Fibroblast of skin of right quadriceps (primary cell): ENCODE measurements at places on chromosomes 3 and 15.

GRCh38 chr3:64120876-64121275 lies 97.6 kb upstream of the PSMD6 start:
- no peak for DNase-seq

DNA sequence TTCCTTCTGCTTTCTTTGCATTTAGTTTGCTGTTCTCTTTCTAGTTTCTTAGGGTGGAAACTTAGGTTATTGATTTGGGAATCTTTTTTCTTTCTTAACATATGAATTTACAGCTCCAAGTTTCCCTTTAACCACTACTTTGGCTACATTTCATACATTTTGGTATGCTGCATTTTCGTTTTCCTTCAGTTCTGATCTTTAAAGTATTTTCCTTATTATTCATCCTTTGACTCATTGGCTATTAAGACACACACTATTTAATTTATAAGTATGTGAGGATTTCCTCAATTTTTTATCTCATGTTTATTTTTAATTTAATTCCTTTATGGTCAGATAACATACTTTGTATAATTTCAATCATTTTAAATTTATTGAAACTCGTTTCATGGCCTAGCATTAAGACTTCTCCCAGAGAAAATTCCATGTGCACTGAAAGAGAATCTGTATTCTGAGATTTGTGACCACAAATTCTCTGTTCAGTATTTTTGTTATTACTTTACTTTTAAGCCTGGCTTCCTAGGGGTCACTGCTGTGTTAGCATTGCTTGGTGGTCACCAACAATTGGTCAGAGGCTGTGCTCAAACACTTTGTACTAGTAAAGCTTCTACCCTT lies 87.7 kb downstream of the CFAP20DC start:
- DNase-seq, result peak; percentile 57

- peak; percentile 49 for DNase-seq
Measured at GRCh38 chr3:187669675-187670504, at the start of gene SST. Gene SST, minus strand, starts transcription at chr3:187670394. Its CDS starts 103 bp downstream, at chr3:187670291.

GRCh38 chr15:89670971-89671560 lies 8.1 kb downstream of the PLIN1 start:
- no peak for DNase-seq

DNA sequence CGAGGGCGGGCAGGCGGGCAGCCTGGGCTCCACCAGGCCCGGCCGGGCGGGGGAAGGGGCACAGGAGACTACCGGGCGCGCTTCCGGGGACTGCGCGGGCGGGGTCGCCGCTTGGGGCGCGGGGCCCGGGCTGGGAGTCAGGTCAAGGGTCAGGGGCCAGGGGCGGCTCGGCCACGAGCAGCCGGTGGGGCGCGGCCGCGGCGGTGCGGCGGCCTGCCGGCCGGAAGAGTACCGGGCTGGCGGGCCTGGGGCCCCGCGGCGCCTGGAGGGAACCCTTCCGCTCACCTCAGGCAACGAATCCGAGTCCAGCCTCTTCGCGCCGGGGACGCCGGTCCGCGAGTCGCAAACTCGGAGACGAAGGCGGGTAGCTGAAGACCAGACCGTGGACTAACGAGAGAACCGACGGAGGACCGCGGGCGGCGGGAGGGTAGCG lies 225 bp downstream of the RHOA start:
- DNase-seq, result no peak

DNA sequence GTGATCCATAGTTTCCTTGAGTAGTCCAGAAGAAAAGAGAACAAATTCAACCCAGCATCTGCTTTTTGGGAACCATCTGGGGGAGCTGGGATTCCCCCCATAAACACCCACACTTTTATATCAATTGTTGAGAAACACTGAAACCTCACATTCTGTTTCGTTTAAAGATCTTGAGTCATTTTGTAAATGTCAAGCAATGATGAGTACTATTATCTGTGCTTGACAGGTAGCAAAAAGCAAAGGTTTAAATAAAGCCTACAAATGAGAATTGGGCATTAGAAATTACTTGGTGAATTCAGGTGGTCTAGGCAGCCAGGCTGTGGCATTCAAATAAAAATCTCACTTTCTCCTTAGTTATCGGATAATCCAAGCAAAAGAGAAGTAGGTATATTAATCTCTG lies 75.7 kb downstream of the TMEM266 start:
- no peak for DNase-seq

- DNase-seq, result peak; percentile 80
Measured at GRCh38 chr15:42273900-42274701, 868 bp upstream of the TMEM87A start.

- no peak for DNase-seq
Measured at GRCh38 chr3:117150628-117151027, 441.0 kb downstream of the TUSC7 start.

DNA sequence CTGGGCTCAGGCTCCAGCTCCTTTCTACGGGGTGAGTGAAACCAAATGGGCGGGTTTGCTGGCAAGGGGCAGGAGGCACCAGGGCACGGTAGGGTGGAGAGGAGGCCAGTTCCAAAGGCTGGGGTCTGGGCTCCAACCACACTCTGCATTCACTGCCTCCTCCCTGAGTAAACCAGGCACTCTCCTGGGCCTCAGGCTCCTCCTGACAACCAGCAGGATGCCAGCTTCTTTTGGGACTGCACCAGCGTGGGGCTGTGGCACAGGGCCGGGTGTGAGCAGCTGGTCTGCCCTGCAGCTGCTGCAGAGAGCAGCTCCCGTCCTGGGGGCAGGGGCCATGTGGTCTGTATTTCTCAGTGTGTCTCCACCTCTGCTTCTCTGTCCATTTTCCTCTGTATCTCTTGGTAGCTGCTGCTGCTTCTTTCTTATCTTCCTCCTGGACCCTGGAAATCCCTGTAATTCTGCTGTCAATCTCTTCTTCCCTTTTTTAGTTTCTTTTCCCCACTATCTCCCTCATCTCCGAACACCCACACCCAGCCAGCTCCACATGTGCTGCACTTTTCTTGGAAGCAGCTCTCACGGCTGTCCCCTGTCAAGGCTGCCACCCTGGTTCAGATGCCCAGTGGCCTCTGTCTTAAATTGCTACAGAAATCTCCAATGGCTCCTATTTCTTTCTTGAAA lies 54.9 kb upstream of the TBC1D21 start:
- DNase-seq, result no peak

DNA sequence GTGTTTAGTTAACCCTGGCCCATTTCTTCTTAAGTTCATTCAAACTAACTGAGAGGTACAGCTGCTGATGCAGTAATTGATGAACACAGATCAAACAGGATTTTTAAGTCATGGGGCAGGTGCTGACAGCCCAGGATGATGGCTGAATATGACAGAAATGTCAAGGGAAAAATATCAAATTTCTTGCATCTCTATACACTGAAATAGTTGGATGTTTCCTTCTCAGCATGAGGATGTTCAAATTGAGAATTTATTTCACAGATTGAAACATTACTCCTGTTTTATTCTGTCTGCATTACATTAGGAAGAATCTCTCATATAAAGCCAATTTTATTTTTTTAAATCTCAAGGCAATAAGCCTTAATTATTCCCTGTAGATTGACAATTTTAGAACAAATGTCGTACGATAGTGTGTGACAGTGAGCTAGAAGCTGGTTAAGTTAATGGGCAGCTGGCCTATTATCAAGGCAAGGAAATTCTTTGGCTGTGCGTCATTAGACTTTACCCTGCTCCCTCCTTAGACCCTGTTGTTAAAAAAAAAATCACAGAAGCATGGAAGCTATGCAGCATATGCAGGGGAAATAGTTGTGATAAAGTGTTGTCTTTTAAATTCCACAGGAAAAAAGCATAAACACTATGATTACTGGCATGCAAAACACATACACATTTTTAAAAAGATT lies 183.8 kb upstream of the KCNMB2 start:
- DNase-seq, result peak; percentile 94

- DNase-seq, result no peak
Measured at GRCh38 chr15:31036783-31037182, 45.4 kb upstream of the MTMR10 start.

- DNase-seq, result no peak
Measured at GRCh38 chr15:52552303-52552702, 16.5 kb downstream of the ARPP19 start.

- peak; percentile 51 for DNase-seq
Measured at GRCh38 chr15:72706266-72706665, 20.3 kb downstream of the BBS4 start.

- no peak for DNase-seq
Measured at GRCh38 chr3:122272879-122273278, 52.2 kb upstream of the CSTA start.

DNA sequence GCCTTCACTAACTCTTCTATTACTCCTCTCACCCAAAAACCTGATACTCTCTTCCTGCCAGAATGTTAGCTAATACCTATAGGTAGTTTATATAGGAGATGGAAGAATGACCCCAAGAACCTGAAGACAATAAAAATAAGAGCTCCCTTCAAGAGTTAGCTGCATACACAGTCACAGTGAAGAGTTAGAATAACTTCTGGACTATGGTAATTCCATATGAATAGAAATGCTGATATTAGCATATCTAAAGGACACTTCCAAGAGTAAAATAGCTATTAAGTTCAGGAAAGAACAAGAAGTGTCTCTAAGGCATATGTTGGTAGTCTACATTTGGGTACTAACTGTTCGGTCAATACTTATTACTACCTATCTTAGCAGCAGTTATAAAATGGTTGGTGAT lies 134.2 kb downstream of the VGLL3 start:
- DNase-seq, result no peak

- no peak for DNase-seq
Measured at GRCh38 chr3:131075632-131076328, 49.1 kb downstream of the NEK11 start.

DNA sequence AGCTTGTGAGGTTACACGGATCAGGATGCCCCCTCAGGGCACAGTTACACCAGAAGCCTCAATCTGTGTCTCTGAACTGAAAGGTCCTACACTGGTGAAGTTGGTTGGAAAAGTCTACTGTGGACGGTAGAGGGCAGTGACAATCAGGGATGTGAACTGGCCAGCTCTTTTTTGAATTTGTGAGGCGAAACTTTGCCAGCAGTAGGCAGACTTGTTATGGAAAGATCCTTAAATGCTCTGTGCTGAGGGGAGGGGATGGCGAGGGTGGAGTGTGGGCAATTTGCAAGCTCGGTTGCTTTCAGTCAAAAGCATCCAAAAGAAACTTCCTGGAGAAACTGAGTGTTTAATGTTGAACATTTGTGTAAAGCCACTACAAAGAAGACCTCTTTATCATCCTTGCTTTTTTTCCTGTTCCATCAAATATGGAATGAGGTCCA lies 127.4 kb upstream of the ABHD17C start:
- peak; percentile 85 for DNase-seq

DNA sequence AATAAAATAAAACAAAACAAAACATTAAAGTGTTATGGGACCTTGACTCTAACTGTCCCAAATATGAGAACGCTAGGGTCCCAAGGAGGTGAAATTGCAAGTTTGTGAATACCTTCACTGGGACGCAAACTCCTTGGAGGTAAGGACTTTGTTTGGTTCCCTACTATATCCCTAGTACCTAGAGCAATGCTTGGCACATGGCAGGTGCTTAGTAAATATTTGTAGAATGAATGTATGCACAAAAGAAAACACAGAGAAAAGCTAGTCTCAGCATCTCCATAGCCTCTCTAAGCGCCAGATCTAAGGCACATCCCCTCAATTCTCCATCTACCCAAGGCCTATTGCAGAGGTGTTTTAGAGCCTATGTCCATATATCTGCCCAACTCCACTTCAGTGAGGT lies 30.5 kb downstream of the GPR176 start:
- no peak for DNase-seq

GRCh38 chr3:185253645-185254410 lies at the start of gene EHHADH:
Gene EHHADH, minus strand, starts transcription at chr3:185254049. Its CDS starts 27 bp downstream, at chr3:185254022.
- DNase-seq, result peak; percentile 68

- DNase-seq, result peak; percentile 30
Measured at GRCh38 chr3:98021830-98022560, 13.1 kb downstream of the GABRR3 start.

DNA sequence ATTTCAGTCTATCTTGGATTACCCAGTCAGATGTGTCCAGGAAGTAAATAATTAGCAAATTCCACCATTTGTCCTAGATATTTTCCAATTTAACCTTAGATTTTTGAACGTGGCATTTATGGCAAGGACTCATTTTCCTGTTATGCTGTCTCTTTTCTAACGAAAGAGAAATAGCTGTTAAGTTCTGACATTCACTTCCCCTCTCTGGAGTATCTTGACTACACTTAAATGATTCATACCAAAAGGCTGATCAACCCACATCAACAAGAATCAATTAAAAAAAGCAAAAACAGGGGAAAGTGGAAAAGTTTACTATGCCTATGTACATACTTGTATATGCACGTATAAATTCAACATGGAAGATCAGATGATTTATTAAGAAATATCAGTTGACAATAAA lies 149.9 kb downstream of the FRMD5 start:
- DNase-seq, result no peak

- DNase-seq, result no peak
Measured at GRCh38 chr3:109882144-109882543, 544.8 kb upstream of the DPPA4 start.

DNA sequence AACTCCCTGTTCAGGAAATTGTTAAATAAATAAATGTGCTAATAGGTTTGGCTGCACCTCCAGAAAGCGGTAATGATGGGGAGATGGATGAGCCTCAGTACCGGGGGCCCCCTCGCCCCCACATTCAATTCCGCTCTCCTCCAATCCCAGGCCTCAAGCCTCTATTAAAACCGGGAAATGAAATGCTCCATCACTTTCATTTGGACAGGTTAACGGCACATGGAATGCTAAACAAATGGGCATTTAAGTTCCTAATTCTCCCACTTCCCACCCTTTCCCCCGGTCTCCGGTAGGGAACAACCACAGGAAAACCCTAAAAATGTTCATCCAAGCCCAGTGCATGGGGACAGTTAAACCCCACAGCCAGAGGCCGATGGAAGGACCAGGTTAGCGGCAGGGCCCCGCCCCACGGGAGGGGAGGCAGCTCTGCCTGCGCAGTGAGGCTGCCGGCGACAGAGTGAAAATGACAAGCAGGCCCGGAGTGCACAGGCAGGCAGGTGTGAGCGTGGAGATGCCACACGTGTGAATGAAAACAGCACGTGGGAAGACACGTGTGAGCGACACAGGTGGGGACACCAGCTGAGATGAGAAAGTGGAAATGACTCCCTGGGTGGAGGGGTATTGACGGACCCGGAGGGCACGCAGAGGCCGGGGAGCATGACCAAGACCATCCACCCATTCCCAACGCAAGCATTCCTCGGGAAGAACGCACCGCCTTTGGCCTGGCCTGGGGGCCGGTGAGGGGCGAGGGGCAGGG lies 28.1 kb downstream of the RNU5B-1 start:
- DNase-seq, result no peak

DNA sequence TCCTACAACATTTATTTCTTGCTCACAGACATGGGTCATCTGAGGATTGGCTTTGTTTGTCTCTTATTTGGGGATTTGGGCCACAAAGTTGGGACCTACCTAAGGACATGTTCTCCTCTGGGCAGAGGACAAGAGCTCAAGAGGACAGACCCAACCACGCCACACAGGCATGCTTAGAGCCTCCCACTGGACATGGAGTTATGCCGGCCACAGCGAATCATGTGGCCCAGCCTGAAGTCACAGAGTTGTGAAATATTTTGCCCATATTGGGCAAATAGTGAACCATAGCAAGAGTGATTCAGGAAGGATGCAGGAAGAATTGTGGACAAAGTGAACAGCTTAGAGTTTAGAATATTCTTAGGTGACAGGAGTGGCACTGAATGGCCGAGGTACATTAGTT lies 9.9 kb downstream of the TRAK1 start:
- DNase-seq, result peak; percentile 72
